ENCODE measurements at places on chromosomes 3 and 15.

GRCh38 chr3:15505479-15506165, 15.9 kb downstream of the COLQ start:
- DNase-seq: no peak

- no peak for DNase-seq
Observed at GRCh38 chr3:196175116-196175625, 36.0 kb downstream of the ZDHHC19 start.

GRCh38 chr15:95716708-95717107, 613.8 kb upstream of the NR2F2 start:
- no peak for DNase-seq

- no peak for DNase-seq
Observed at GRCh38 chr3:51921081-51921578, 18.0 kb upstream of the IQCF1 start.

DNA sequence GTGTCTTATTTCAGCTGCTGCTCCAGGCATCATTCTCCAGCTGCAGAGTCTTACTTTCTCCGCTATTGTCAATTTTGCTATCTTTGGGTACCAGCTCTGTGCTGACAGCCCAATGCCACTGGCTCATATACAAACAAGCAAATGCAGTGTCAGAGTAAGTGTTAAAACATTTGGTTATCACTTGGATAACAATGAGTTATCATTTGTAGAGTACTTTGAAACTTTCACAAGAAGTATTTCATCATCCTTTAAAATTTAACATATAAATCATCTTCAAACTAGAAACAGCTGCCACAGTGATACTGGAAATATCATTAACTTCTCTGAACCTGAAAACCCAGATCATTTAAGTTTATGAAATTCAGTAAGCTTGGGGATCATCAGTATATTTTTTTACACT, 13.8 kb downstream of the TSPAN3 start:
- no peak for DNase-seq

Data from suppressor macrophage treated with lipopolysaccharide for 1 hour (primary cell).